ENCODE measurements at places on chromosomes 7 and 10. TPM values are rescaled to one million over a fixed set of nuclear protein-coding genes. Genes with fewer than 3 reads are reported as not detected.

DNA sequence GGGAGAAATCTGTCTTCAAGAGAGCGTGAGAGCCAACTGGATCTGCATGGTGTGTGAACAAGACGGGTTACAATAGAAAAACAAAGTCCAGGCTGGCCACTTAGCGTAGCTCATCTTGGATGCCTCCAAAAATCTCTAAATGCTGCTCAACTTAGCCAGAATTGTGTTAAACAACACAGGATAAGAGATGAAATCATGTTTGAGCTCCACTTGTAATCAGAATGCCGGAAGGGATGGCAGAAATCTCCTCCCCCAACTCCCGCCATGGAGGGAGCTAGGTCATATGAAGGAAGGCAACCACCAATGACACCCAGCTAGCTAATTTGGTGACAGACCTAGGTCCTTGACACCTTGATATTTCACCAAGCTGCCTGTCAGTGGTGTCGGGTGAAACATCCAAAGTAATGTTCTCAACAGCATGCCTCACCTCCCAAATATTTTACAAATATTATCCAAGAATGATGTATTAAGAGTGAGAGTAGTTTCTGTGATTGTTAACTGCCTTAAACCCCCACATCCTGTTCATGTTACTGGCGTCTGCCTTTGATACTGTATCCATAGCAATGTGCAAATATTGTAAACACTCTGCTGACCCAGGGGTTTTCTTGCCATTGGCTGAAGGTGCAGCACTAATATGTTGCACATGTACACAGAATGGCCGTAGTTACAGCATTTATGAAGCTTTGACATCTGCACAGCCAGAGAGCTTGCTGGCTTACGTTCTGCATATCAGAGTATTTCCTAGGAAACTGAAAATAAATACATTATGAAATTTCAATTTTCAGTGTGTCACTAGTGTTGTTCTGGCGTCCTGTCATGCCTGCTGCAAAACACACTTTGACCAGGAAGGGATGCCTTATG is 25.8 kb downstream of the TMEM254 start:
- no peaks in the 10 kb centered on the region for H3K36me3 ChIP-seq
- H3K27ac ChIP-seq = no peak overlapping the region
- H3K4me3 ChIP-seq = peak overlapping the region; percentile 10
- H3K4me1 ChIP-seq = peaks cover 6% of the 10 kb centered on the region

- H3K4me1 ChIP-seq = no peaks in the 10 kb centered on the region
- H3K27me3 ChIP-seq = no peaks in the 10 kb centered on the region
- no peaks in the 10 kb centered on the region for H3K36me3 ChIP-seq
- no peak for DNase-seq
- H3K4me3 ChIP-seq = no peak overlapping the region
Observed at GRCh38 chr7:71235253-71235652, 103.3 kb downstream of the GALNT17 start.

DNA sequence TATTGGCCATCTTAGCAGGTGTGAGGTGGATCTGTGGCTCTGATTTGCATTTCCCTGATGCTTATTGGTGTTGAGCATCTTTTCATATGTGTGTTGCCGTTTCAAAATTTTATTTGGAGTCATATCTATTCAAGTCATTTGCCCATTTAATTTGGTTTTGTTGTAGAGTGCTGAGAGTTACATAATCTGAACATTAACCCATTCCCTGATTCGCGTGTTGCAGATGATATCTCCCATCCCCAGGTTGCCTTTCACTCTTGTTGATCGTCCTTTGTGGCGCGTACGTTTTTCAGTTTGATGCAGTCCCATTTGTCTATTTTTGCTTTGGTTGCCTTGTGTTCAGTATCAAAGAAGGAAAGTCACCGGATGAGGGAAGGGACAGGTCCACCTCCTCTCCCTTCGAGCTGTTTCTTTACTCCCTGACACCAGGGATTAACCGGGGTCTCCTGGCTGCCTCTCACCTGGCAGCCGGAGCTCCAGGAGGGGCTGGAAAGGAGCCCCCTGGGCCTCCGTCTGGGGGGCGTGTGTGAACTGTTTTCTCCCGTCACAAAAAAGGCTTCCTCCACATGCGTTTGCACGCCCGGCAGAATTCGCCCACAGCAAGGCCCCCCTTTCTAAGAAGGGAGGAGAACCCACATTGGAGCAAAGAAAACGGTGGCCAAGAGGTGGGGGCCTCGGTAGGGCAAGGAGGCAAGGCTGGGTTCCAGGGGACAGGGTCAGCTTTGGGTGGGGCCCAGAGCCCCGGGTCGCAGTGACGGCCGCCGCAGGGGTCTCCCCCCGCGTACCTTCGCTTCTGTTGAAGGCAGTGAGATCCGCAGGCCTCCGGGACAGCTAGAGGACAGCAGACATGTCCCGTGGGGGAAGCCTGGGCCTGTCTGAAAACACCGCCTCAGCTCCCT is 8.3 kb downstream of the MNX1 start:
- no peak overlapping the region for H3K4me3 ChIP-seq
- H3K36me3 ChIP-seq = no peaks in the 10 kb centered on the region
- DNase-seq = no peak
- H3K27me3 ChIP-seq = peaks cover 32% of the 10 kb centered on the region

DNA sequence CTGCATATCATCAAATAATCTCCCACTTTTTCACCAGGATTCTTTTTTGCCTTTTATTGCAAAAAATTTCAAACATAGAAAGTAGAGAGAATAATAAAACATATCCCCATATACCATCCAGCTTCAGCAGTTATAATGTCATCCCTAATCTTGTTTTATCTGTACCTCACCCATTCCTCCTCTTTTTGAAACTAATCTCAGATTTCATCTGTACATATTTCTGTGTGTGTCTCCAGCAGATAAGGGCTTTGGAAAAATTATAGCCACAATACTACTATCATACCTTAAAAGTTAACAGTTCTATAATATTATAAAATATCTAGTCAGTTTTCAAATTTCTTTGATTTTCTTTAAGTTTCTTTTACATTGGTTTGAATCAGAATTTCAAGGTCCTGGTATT is 7.6 kb upstream of the ENTPD1 start:
- H3K27me3 ChIP-seq = no peaks in the 10 kb centered on the region
- no peaks in the 10 kb centered on the region for H3K36me3 ChIP-seq
- no peaks in the 10 kb centered on the region for H3K4me1 ChIP-seq
- H3K27ac ChIP-seq = no peak overlapping the region
- H3K4me3 ChIP-seq = no peak overlapping the region

DNA sequence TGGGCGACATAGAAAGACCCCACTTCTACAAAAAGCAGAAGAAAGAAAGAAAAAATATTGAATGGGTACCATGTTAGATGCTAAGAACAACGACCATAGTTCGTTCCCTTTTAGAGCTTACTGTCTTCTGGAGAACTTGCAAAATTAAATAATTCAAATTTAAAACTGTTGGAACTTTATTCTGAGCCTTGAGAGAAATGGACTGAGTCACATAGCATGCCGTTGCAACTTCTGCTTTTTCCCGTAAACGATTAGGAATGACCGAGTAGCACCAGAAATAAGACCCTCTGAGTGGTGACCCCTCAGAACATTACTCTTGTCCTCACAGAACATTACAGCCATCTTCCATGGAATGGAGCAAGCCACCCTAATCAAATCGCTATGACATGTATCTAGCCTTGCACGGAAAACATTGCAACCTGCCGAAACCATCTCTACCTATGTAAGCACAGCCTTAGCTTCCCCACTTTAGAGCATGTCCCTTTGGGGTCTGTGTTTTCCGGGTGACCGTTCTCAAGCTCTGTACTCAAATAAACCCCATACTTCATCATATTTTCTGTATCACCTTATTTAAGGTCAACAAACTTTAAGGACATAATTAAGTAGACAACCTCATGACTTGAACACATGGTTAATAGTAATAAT is 179.1 kb downstream of the PRKCQ start:
- DNase-seq = no peak
- H3K36me3 ChIP-seq = no peaks in the 10 kb centered on the region
- H3K4me3 ChIP-seq = no peak overlapping the region
- H3K4me1 ChIP-seq = peaks cover 5% of the 10 kb centered on the region
- H3K27me3 ChIP-seq = no peaks in the 10 kb centered on the region
- H3K27ac ChIP-seq = no peak overlapping the region

The HPSE2 gene
- not detected for total RNA-seq

GRCh38 chr7:120302190-120302589 is 29.2 kb downstream of the KCND2 start:
- H3K27me3 ChIP-seq = no peaks in the 10 kb centered on the region
- H3K36me3 ChIP-seq = no peaks in the 10 kb centered on the region
- H3K4me3 ChIP-seq = no peak overlapping the region
- no peaks in the 10 kb centered on the region for H3K4me1 ChIP-seq

- no peaks in the 10 kb centered on the region for H3K36me3 ChIP-seq
- DNase-seq = no peak
- no peak overlapping the region for H3K4me3 ChIP-seq
- H3K4me1 ChIP-seq = no peaks in the 10 kb centered on the region
Observed at GRCh38 chr7:130276796-130277762, 10.4 kb downstream of the CPA2 start.

DNA sequence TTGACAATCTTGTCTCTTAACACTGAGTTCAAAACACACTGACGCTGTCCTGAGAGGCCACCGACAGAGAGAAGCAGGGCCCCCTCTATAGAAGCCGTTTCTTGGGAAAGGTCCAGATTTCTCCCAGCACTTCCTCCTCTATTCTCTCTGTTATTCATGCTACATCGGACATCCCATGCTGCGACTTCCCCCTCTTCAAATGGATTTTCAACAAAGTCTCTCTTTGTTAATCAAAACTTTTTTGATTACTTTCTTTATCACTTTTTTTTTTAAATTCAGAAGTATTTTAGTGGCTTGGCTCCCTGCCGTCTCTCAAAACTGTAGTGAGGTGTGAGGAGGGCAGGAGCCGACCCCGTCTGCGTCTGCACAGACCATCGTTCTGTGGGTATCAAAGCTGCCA is 298.9 kb upstream of the PITRM1 start:
- DNase-seq = no peak
- no peaks in the 10 kb centered on the region for H3K27me3 ChIP-seq
- no peak overlapping the region for H3K4me3 ChIP-seq
- H3K4me1 ChIP-seq = peaks cover 34% of the 10 kb centered on the region

The NEUROG3 gene
- total RNA-seq = not detected

DNA sequence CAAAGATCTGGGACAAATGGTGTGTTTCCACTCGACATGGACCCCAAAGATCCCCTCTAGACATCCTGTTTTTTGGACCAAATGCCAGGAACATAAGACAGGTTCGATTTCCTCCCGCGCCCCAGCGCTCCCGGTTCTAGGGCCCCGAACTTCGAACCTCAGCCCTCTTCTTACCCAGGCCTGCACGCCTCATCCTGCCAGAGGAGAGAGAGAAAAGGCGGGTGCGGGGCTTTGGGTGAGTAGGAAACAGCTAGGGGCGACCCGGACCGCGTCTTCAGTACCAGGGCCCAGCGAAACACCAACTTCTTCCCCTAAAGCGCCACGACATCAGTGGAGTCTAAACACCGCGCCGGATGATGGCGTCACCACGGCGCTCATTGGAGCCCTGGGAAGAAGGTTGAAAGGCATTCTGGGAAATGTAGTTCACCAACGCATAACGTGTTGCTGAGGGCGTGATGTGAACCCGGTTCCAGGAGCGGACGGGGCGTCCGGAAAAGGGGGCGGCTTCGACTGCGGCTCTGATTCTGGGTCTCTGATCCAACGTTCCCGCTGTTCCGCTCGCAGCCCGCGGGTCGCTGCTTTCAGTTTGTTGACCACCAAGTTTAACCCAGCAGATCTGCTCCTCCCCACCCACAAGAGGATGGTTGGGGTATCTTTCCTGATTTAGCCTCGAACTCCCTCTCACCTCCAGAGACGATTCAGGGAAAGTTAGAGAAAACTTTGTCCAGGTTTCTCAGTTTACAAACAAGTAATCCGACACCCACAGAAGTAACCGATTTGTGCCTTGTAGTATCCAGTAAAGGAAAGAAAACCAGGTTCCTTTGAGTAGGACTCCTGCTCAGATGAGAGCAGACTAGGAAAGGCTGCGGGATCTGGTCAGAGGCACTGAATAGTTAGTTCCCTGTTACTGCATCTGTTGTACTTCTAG is at the start of gene BET1:
Gene BET1 (minus strand): TSS at position 332 of the 928 bp plus-strand sequence. CDS start 139 bp downstream, at position 193.
- H3K27me3 ChIP-seq = peaks cover 4% of the 10 kb centered on the region
- DNase-seq = peak; percentile 96
- peak within 1 kb of the TSS; percentile 98 for H3K4me3 ChIP-seq
- peaks cover 2% of the 10 kb centered on the region for H3K36me3 ChIP-seq
- peak within 1 kb of the TSS; percentile 88 for H3K27ac ChIP-seq
- peaks cover 12% of the 10 kb centered on the region for H3K4me1 ChIP-seq

DNA sequence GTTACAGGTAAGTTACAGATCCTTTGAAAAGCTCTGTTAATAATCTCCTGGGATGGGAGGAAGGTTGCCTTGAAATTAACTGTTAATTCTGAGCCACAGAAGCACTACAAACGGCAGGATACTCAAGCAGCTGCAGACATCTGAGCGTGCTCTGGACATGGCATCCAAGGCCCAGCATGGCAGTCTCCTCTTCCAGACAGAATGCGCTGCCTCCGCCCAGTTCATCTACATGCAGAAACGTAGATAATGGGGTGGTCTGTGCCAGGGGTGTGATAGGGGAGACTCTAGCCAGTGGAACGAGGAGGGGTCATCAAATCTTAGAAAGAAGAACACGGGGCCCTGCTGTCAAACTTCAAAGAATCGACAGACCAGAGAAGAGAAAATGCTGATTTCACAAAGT is 13.8 kb downstream of the VIPR2 start:
- no peaks in the 10 kb centered on the region for H3K36me3 ChIP-seq
- H3K27ac ChIP-seq = no peak overlapping the region
- H3K4me1 ChIP-seq = no peaks in the 10 kb centered on the region
- H3K27me3 ChIP-seq = no peaks in the 10 kb centered on the region
- DNase-seq = no peak

DNA sequence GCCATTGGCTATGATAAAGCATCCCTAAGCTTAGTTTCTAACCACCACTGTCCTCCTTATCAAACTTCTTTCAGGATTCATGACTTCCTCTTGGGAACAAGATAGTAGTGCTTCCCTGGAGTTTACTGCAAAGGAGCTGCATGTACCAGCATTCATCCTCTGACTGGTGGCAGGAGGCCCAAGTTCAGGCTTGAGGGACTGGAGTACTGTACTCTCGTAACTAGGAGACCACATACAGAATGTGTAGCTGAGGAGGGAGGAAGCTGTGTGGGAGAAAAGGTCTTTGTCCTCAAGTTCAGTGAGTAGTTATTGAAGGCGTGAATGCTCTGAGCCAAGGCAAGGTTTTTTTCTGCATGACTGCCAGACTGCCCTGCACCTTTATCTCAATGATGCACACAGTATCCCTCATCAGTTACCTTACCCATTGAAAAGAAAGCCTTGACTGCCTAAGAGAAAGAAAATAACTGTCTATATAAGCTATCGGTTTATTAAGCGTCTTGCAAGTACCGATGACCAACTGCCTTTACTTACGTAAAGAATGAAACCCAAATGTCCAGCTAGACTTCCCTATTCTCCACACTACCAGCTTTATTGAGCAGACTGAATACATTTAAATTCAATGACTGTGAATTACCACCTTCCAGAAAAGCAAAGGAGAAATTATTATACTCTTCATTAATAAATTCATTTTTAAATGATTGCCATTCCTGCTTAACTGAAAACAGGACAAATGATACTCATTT is 12.8 kb downstream of the SCRN1 start:
- peaks cover 12% of the 10 kb centered on the region for H3K27me3 ChIP-seq
- H3K4me3 ChIP-seq = no peak overlapping the region
- no peaks in the 10 kb centered on the region for H3K36me3 ChIP-seq

- peaks cover 37% of the 10 kb centered on the region for H3K36me3 ChIP-seq
- peak; percentile 42 for DNase-seq
- peaks cover 8% of the 10 kb centered on the region for H3K4me1 ChIP-seq
- no peak overlapping the region for H3K27ac ChIP-seq
Observed at GRCh38 chr7:26369593-26369992, 77.9 kb downstream of the SNX10 start.
